Hippocampal formation (tissue), 2 donors: ENCODE measurements at places on chromosomes 7 and 10.

DNA sequence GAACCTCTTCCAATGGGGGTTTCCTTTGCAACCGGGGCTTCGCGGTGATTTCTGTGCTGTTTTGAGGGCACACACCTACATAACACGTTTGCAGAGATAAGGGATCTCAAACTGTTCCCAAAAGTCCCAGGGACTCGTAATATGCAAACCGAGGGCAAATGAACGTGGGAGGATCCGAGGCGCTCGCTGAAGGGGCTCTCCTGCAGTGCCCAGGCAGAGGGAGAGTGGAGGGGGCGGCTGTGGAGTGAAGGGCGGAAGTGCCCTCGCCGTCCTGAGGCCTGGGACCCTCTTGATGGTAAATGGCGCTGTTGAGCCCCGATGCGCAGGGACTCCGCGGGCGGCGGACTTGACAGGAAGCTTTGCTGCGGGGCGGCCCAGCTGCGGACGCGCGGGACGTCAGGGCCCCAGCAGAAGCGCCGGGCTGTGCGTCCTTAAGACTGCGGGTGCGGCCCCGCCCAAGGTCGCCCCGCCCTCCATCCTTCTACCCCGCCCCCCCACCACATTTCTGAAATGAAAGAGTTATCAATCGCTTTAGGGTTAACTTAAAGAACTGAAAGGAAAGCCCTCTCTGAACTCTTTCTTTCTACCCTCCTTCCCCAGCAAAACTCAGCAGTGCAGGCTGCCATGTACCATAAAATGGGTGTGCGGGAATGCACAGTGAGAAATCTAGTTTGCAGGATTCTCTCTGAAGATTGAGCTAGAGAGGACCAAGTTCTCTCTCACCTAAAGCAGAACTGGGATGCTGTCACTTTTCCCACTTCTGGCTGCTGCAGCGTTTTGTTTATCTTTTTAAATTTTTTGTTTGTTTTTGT, 151.8 kb upstream of the YAE1 start:
- peak; percentile 4 for DNase-seq

GRCh38 chr7:66250711-66251110, 45.6 kb downstream of the TPST1 start:
- no peak for DNase-seq

DNA sequence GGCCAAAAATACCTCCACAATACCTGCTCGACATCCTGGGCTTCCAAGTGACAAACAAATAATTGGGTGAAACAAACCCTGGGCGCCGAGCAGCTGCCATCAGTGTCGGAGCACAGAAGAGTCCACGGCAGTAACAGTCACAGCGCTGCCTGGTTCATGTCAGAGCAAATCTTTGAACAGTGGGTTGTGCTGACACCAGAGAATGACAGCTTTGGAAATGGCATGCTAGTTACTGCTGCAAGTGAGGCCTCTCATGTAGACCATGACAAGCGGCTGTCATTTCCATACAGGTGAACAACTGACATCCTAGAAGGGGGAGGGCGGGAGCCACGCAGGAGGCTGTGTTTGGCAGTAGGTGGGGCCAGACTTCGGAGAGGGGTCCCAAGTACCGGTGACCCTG, 420.5 kb upstream of the GALNT17 start:
- DNase-seq: no peak

GRCh38 chr7:155743177-155743576, 69.1 kb downstream of the SHH start:
- DNase-seq: no peak

GRCh38 chr10:88194041-88194887, 330.8 kb downstream of the PTEN start:
- no peak for DNase-seq

DNA sequence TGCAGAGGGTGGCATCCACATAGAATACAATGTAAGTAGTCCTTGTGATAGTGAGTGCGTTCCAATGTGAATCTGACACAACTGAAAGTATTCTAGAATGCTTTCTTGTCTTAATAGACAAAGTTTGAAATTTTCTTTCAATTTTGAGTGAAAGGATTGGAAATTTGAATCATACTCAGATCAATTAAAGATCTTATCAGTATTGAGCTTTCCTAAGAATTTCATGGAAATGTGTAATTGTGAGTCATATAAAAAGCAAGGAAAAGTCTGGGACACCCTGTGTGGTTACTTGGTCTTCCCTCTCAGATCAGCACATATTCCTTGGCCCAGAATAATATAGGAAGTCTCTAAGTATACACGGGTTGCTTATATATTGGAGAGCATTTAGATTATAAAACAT, 99.1 kb downstream of the MBL2 start:
- DNase-seq: no peak

- peak; percentile 44 for DNase-seq
These were observed 609 bp downstream of the SGPL1 start for GRCh38 chr10:70816220-70816894.

- no peak for DNase-seq
These were observed 63.1 kb upstream of the DUSP5 start for GRCh38 chr10:110434489-110435096.

- peak; percentile 98 for DNase-seq
These were observed at the start of gene BTRC for GRCh38 chr10:101353692-101354327. BTRC (plus strand) TSS chr10:101354165; CDS start chr10:101354181, 16 bp downstream.

GRCh38 chr7:108497082-108497725, 28.7 kb downstream of the PNPLA8 start:
- DNase-seq: no peak

- no peak for DNase-seq
These were observed 89.1 kb upstream of the TRIM24 start for GRCh38 chr7:138370956-138371355.

- DNase-seq: no peak
These were observed 139.8 kb downstream of the RPS24 start for GRCh38 chr10:78173360-78174015.

DNA sequence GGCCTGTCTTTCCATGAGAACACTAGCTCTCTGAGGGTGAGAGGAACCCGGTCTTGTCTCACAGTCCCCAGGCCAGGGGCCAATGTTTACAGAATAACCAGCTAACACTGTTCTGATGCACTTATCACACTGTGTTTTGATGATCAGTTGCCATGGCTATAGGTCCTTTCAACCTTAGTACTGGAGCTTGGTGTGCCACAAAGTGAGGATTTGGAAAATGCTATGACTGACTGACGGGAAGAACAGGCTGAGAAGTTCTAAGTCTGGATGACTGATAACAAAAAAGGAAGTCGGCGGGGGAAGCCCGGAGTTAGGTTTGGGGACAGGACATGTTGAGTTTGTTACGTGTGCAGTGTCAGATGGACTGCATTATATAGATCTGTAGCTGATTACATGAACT, 141.8 kb downstream of the CTTNBP2 start:
- DNase-seq: no peak

DNA sequence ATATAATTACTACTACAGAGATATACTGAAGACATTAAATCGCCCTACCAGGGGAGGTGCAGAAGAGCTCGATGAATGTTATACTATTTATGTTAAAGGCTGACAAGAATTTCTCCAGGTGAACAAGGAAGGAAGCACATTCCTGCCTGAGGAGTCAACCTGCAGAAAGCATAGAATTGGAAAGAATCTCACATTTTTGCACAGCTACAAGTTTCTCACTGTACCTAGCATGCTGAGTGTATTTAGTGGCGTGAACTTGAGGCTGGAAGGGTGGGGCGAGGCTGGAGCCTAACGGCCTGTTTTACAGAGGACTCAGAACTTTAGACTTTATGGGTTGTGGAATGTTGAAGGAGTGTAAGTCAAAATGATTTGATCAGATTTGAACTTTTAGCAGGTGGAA, 373.6 kb upstream of the LRGUK start:
- DNase-seq: no peak

DNA sequence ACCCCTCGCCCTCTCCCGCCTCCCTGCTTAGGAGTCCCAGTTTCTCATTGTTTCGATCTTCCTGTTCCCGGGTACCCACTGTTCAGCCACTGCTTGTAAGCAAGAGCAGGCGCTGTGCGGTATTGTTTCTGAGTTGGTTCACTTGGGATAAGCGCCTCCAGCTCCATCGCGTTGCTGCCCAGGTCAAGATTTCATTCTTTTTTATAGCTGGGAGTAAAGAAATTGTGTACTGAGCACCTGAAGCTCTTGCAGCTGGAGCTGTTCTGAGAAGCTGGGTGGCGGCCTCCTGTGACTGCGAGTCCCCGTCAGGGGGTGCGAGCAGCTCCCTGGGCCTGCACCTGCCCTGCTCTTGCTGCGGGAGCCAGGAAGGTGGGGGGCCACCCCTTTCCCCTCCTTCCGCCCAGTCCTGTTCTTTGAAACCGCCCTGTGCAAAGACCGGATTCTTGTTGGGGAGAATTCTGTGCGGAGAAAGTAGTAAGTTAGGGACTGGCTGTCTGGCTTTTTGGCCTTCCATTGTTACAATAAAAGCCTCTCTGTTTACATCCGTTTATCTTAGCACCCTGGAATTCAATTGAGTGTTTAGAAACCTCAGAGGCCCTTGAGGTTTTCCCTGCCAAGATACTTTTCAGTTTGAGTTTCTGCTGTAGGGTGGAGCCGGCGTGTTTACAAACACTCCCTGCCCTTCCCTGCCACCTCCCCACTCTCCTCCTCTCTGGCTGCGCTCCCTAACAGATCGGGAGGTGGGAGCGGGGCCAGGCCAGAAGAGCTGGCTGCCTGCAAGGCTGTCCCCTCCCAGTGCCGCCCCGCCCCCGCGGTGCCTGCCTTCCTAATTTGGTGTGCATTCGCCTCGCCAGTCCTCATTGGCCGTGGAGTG, 30.8 kb upstream of the AP5Z1 start:
- DNase-seq: peak; percentile 93

DNA sequence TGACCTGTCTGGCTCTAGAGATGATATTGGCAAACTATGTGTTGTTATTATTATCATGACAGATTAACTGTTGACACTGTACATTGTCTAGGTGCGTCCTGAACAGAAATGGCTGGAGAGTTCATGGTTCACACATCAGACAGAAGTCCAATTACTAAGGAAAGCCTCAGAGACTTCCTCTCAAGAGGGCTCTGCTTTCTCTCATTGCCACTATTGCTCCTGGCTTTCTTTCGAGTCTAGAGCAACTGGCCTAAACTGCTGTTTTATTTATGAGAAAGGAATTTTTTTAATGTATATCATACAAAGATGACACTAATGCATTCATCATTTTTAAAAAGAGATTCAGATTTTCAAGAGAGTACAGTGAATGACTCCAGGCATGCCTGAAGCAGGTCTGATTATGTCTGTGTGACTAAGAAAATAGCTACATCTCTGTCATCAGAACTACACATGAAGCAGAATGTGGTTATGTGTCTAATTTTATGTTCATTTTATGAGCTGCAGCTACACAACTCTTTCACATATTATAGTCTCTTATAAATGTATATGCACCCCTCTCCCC, 30.4 kb downstream of the NRCAM start:
- no peak for DNase-seq

GRCh38 chr10:117457071-117457810, 82.0 kb upstream of the PDZD8 start:
- no peak for DNase-seq
